ENCODE measurements at places on chromosomes 16 and 17. TPM values are rescaled to one million over a fixed set of nuclear protein-coding genes. Genes with fewer than 3 reads are reported as not detected.
A peak's percentile ranks its signal among the peaks of the same experiment; 100 is the strongest.

- no peak for DNase-seq
Observed at GRCh38 chr16:19185510-19185851, 17.4 kb downstream of the SYT17 start.

DNA sequence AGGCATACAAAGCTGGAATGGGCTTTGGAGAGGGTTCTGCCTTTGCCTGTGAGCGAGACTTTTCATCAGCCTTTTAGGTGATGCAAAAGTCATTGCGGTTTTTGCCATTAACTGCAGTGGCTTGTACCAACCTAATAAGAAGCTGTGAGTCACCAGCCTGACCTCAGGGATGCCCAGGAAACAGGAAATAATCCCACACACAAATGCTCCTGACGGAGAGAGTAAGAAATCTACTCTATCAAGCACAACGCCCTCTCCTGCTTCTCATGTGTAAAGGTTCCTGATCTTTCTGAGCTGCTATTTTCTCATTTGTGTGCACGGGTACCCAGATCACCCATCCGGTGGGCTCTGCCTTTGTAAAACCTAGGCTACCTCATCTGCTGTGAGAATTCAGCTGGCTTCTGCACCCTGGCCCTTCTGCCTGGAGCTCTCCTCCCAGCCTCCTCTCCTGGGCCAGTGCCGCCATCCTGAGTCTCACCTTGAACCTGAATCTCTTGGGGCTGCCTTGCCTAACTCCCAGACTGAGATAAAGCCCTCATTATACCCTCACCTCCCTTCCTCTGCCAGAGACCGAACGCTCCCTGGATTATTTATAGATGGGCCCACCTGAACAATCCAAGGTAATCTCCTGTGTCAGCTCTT is 299.7 kb downstream of the C16orf95 start:
- peak; percentile 73 for DNase-seq

GRCh38 chr16:65658787-65659220 is 536.9 kb upstream of the CDH11 start:
- DNase-seq = peak; percentile 75

Gene NPIPB9
- total RNA-seq = not detected

Gene ZPBP2
- not detected for total RNA-seq

DNA sequence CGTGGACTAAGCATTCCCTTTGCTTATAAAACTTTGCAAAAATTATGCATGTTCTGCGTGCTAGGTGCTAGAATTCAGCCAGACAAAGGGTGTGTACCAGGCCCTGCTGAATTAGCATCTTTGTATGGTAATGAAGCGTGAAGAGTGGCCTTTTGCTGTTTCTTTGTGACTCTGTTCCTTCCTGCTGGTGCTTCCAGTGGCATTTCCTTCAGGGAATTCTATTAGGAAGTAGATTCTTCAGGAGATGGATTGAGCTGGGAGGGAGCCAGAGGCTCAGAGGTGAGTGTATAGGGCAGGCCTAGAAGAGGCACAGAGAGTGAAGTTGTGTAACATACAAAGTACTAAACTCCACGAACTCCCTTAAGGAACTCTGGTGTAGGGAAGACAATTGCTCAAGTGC is 73.9 kb upstream of the ASIC2 start:
- DNase-seq = no peak

GRCh38 chr16:55077266-55077665 is 146.6 kb downstream of the IRX5 start:
- DNase-seq = peak; percentile 60
